ENCODE measurements at places on chromosomes 2 and 18.

GRCh38 chr2:231673348-231673770 is 35.0 kb upstream of the PTMA start:
- no peak for DNase-seq

- DNase-seq, result no peak
These were observed 143.3 kb downstream of the C1D start for GRCh38 chr2:67919490-67919889.

GRCh38 chr2:188892636-188893035 is 81.5 kb upstream of the COL3A1 start:
- no peak for DNase-seq

- DNase-seq, result no peak
These were observed 158.6 kb downstream of the HNMT start for GRCh38 chr2:138122891-138123290.

- no peak for DNase-seq
These were observed 95.3 kb upstream of the ID2 start for GRCh38 chr2:8586457-8587051.

DNA sequence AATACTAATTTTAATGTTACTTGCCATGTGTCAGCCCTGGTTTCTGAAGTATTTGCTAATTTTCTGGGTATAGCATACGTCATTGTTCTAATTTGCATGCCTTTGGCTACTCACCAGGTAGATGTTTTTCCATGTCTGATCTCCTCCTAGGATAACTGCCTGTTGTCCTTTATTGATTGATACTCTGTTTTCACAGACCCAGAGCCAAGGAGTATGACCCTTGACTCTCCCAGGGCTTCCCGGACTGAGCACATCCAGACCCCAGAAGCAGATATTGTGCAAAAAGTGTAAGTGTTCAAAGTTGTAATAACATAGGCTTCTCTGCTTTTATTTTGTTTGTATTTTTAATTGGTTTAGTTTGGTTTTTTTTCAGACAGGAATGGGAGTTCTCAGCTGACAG is 53.8 kb downstream of the SUMO1 start:
- DNase-seq, result no peak

DNA sequence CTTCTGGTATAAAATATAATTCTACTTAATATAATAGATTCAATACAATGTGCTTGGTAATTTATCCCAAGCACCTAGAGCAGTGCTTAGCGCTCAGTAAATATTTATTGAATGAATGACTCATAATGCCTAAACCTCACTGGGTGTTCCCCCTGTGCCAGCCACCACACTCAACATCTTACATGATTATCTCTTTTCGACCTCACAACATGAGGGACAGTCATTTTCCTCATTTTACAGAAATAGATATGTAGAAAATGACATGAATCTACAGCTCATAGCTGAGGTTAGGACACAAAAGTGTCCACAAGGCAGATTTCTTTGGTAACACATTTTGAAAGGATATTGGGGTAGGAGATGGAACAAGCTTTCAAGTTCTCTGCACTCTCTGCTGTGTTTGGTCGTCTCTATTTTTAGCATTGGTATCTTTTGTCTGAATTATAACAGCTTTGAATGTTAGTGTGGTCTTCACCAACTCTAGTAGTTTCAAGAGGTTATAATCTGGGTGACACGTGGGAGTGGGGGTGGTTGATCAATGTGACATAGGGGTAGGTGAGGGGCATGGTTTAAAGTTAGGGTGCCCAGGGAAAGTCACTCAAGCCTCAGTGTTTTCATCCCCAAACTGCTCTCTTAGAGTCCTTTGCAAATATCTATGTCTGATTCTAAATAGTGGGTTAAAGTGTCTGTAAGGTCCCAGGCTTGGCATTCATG is 9.8 kb downstream of the MYOM1 start:
- DNase-seq, result no peak

Data from HFF-Myc (cell line).